ENCODE measurements at places on chromosomes 3 and 15.
A peak's percentile ranks its signal among the peaks of the same experiment; 100 is the strongest.

DNA sequence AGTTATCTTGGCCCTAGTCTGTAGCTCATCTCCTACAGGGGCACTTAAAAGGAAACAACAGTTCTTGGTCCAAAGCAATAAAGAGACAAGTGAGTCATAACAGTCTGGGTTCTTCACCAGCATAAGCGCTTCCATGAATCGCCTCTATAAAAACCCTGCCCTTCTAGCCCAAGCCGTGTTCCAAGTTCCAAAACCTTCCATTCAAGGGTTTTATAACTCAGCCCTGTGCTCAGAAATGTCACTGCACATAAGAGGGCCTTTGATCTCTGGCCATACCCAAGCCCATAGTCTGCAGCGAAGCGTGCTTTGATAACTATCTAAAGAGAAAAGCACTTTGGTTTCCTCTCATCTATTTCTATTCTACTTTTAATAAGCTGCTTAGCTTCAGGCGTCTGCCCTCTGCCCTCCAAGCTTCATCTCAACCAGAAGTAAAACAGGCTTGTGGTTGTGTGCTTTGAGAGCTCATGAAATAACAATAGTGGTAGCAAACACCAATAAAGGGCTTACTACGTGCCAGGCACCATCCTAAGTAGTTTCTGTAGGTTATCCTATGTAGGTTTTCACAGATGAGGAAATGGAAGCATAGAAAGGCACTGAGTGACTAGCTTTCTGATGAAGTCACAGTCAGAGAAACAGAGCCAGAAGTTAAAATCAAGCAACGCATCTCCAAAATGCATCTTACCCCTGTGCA is 64.0 kb upstream of the AKAP13 start:
- DNase-seq = peak; percentile 31

DNA sequence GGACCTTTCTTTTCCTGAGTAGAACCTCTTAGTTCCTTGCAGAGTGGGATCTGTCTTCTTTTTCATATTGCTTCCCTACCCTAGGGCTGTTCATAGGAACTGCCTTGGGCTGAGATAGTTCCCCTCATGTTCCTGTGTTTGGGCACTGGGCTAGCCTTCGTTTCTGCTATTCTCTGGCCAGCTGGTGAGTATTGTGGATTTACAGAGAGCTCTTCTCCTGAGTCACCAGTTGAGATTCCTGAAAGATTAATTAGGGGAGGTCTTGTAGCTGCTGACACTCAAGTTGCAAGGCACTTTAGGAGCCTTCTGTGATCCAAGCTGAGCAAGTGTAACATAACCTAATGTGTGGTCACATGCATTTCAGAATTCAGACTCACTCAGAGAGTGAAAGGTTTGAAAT is 30.7 kb downstream of the CHD2 start:
- DNase-seq = no peak

- no peak for DNase-seq
Observed at GRCh38 chr15:47136236-47136635, 581.1 kb upstream of the SEMA6D start.

DNA sequence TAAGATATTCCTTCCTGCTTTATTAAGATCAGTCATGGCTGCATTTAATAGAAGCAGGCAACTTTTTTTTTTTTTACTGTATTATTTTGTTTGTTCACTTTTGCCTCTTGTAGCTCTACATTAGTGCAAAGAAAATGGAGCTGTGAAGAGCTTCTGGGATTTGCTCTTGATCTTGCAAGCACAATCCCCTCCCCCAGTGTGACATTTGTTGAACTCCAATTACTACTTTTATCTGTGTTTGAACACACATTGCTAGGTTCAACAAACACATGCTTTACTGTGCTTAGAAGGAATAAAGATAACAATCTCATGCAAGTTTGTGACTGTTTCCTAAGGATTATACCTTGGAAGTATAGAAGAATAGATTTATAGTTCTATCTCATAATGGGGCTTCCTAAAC is 648.8 kb downstream of the NLGN1 start:
- DNase-seq = no peak

- DNase-seq = no peak
Observed at GRCh38 chr3:140532793-140533330, 145.0 kb upstream of the TRIM42 start.

- no peak for DNase-seq
Observed at GRCh38 chr3:115922681-115923347, 299.5 kb downstream of the GAP43 start.

DNA sequence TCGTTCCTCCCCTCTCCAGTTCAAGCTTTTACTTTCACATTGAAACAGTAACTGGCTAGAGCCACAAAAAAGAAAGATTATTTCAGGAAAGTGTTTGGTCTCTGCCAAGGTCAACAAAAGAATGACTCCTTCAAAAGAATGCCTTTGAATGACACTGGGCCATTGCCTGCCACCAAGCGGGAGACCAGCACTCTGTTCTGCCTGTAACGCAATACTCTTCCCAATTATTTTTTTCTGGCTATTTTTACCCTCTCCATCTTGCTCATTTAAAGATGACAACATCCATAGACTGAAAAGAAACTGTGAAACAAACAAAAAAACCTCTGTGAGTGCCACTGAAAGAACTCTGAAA is 37.3 kb downstream of the EHHADH start:
- no peak for DNase-seq

DNA sequence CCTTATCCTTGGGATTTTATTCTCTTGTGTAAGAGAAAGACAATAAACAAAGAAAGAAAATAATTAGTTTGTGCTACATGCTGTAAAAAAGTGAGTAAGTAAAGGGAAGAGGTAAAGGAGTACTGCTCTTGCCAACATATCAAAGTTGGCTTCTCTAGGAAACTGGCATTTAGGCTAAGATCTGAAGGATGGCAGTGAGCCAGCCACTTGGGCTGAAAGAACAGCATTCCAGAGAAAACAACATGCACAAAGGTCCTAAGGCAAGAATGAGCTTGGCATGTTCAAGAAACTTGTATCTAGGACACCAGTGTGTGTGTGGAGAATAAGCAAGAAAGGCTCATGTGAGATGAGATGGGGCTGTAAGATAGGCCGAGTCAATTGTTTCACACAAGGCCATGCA is 245.5 kb upstream of the MANF start:
- DNase-seq = no peak

- no peak for DNase-seq
Observed at GRCh38 chr3:57434041-57434440, 110.1 kb downstream of the DNAH12 start.

DNA sequence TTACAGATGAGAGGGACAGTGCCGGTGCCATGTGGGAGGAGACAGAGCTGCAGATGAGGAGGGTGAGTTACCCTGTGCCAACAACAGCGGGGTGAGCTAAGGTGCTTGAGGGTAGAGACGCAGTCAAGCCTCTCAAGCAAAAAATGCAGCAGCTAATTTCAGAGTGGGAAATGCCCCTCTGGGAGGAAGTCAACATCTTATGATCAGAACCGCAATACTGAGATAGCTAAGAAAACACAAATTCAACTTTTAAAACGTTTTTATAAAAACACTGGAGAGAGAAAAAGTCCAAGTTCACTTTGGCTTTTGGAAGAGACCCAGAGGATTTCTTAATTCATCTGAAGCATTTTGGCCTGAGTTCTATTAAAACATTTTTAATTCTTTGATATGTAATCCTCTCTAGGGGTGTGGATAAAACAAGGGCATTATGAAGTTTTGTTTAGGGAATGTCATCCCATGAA is 319.2 kb downstream of the SLC9A9 start:
- peak; percentile 3 for DNase-seq

DNA sequence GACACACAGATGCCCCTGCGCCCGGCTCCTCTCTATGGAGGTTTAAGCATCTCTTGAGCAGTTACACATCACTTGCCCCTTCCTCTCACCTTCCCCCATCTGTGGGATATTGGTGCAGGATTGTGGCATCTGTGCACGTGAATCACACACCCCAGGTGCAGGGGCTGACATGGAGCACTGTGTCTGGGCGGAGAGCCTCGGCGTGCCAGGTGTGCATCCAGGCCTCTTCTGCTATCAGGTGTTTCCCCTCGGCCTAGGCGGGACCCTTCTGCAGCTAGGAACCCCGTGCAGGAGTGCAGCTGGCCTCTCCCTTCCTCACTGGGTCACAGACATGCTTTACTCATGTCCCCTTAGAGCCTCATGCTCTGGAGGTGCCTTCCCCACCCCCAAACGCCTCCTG is 33.4 kb upstream of the MUC13 start:
- no peak for DNase-seq

- no peak for DNase-seq
Observed at GRCh38 chr3:120821426-120821825, 78.9 kb downstream of the GTF2E1 start.

DNA sequence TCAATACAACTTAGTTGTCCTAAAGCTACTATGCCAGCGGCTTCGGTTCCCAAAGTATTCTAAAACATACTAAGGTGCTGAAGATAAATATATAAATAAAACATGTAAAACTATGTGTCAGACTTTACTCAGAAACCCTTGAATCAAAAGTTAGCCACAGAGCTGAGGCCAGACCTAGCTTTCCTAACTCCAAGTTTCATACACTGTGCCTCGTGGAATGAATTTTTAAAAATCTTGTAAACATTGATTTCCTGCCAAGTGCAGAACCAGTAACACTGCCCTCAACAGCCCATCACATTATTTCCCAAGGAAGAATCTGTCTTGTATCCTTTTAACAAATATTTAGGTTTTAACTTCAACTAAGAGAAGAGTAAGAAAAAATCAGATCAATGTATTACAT is 36.4 kb downstream of the TAMM41 start:
- DNase-seq = no peak

GRCh38 chr3:14460342-14461005 is 58.1 kb downstream of the SLC6A6 start:
- DNase-seq = no peak

GRCh38 chr3:195540027-195540426 is 3.1 kb downstream of the PPP1R2 start:
- no peak for DNase-seq

GRCh38 chr3:39641274-39641673 is 168.1 kb upstream of the MYRIP start:
- no peak for DNase-seq

- peak; percentile 32 for DNase-seq
Observed at GRCh38 chr3:196942915-196943277, 568 bp upstream of the NCBP2 start.

- no peak for DNase-seq
Observed at GRCh38 chr3:190941694-190942260, 79.3 kb upstream of the GMNC start.

DNA sequence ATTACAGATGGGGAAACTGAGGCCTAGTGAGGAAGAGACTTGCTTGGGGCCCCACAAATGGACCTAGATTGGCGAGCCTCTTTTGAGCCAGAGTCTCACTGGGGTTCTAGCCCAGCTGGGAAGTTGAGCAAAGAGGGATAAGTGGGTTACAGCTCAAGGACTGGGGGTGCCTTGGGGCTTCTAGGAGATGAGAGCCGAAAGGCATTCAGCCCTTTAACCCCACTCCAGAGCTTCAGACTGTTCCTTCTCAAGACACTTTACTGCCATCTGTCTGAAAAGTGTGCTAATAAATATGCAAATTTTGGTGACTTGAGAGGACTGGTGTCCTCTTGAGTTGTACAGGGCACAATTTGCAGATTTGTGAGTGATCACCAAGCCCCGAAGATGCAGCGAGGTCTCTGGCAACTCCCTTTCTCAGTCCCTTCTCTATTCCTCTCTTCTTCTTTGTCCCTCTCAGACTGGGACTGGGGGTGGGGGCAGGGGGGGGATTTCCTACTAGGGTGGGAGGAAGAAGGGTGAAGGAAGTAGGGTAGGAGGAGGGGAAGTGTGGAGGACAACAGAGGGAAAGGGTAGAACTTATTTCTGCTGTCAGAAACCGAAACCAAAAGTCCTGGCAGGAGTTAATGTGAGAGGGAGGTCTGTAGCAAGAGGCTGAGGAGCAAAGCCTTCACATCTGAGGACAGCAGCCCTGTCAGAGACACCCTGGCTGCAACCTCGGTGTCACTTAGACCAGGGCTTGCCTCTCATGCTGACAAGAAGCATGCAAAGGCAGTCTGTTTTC is 16.2 kb upstream of the ANKDD1A start:
- DNase-seq = peak; percentile 43

GRCh38 chr3:192373586-192373985 is 353.8 kb downstream of the FGF12 start:
- no peak for DNase-seq

DNA sequence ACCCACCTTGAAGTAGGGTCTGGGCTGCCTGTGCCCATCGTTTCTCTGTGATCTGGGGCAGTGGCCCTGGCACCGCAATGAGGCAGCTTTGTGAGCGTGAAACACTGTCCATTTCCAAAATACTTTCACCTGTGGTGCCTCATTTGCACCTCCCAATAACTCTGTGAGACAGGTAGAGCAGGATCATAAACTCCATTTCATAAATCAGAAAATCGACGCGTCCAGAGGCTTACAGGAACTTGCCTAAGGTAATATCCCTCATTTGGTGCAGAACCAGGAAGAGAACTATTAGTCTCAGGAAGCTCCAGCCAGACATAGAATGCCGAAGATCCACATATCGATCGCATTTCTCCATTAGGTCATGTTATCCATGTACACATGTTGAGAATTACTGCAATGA is 38.2 kb upstream of the SEMA4B start:
- no peak for DNase-seq

- no peak for DNase-seq
Observed at GRCh38 chr3:72008226-72008996, 223.5 kb upstream of the PROK2 start.

DNA sequence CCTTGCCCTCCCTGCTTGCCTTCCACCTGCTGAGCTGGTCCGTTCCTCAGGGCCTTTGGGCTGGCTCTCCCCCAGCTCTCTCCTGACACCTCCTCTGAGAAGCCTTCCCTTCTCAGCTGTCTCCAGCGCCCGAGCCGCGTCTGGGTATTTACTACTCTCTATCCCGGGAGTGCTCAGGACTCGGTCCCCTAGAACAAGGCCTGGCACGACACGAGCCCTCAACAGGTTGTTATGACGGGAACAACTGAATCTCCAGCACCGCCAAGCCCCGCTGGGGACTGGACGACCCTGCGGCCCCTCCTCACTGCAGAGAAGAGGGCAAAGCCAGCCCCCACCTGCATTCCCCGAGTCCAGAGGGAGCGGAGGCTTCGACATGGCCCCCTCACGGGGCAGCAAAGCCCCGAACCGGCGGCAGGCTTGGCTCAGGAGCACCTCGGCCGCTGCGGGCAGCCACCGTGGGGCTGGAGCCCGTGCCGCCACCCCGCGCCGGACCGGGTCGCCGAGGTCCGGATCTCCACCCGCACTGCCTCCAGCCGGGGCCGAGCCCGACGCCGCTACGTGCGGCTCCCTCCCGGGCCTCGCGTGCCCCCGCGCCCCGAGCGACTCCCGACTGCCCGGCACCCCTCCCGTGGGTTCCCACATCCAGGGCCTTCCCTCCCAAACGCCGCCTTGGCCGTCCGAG is 792 bp downstream of the TPRA1 start:
- peak; percentile 16 for DNase-seq

GRCh38 chr3:113556316-113556945 is 24.1 kb downstream of the SIDT1 start:
- no peak for DNase-seq

DNA sequence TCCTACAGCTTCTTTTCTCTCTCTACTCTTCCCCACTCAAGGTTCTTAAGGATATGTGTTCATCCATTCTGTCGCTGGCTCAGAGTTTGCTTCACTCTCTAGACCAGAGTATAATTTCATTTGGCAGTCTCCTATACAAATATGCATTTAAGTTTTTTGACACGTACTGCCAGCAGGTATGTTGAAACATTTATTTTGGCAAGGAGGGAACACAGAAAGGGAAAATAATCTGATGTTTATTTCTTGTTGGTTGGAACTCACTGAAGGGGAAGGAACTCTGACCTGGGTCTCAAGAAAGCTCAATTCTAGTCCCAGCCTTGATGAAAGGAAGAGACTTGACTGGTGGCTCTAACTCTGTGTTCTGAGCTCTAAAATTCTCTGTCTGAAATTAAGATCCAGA is 21.6 kb downstream of the FANCD2 start:
- no peak for DNase-seq

- no peak for DNase-seq
Observed at GRCh38 chr3:177498037-177498857, 301.0 kb upstream of the TBL1XR1 start.
